Effector memory CD4-positive, alpha-beta T cell (primary cell): ENCODE measurements at places on chromosomes 3 and 15.

- no peak for DNase-seq
- no peaks in the 10 kb centered on the region for H3K27me3 ChIP-seq
- H3K4me3 ChIP-seq = no peak overlapping the region
- no peak overlapping the region for H3K27ac ChIP-seq
- no peaks in the 10 kb centered on the region for H3K4me1 ChIP-seq
Measured at GRCh38 chr3:139634111-139634635, 43.6 kb downstream of the NMNAT3 start.

DNA sequence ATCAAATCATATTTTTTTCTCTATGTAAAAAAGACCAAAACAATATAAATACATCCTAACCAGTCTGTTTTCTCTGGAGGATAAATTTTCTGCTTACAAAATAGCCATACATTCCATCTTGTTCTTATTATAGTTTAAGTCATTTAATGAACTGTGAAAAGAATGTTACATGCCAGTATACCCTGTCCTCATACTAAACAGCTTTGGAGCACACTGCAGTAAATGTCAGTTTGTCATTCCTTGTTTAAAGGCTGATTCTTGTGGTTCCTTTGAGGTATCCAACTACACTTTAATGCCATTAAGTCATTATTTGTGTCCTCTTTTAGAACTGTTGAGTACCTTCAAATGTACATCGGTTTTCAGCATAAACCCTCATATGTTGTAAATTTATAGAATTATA lies 52.7 kb upstream of the DCBLD2 start:
- H3K27ac ChIP-seq = no peak overlapping the region
- no peaks in the 10 kb centered on the region for H3K4me1 ChIP-seq
- no peak overlapping the region for H3K4me3 ChIP-seq
- H3K27me3 ChIP-seq = no peaks in the 10 kb centered on the region

GRCh38 chr3:4999531-5000184 lies 20.4 kb downstream of the BHLHE40 start:
- H3K36me3 ChIP-seq = no peaks in the 10 kb centered on the region
- H3K27me3 ChIP-seq = no peaks in the 10 kb centered on the region
- no peak overlapping the region for H3K4me3 ChIP-seq
- H3K27ac ChIP-seq = no peak overlapping the region
- no peak for DNase-seq
- peaks cover 8% of the 10 kb centered on the region for H3K4me1 ChIP-seq

DNA sequence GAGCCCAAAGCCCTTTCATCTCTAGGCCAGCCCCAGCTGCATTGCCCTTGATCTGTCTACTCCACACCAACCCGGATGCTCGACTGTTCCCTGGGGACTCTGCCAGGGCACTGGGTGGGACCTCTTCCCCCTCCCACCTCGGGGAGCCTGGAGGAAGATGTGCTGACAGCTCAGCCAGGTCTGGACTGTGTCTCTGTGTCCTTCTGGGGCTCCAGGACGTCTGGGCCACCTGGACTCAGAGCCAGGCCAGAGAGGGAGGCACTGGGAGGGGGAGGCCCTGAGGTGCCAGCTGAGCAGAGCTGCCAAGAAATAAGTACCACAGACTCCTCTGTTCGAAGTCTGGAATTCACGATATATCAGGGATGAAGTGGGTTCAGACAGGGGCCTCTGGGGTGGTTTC lies 5.8 kb upstream of the HCN4 start:
- no peak overlapping the region for H3K4me3 ChIP-seq
- no peaks in the 10 kb centered on the region for H3K4me1 ChIP-seq
- H3K27ac ChIP-seq = no peak overlapping the region
- no peaks in the 10 kb centered on the region for H3K36me3 ChIP-seq
- DNase-seq = no peak
- peaks cover 8% of the 10 kb centered on the region for H3K27me3 ChIP-seq

DNA sequence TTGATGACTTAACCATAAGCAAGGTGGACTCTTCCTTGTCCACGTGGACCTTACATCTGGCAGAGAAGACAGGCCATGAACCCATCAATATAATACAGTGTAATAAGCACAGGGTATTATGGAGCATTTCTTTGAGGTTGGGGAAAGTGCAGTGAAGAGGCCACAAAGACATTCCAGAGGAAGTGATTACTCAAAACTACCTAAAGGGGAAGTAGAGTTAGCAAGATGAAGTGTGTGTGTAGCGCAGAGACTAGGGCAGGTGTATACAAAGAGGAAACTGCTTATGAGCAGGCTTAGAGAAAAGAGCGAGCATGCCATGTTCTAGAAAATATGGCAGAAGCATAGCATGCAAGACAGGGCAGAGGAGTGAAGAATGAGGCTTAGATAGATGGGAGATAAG lies 17.9 kb downstream of the CP start:
- no peak for DNase-seq
- H3K27ac ChIP-seq = no peak overlapping the region
- no peak overlapping the region for H3K4me3 ChIP-seq
- H3K36me3 ChIP-seq = no peaks in the 10 kb centered on the region
- H3K4me1 ChIP-seq = peaks cover 3% of the 10 kb centered on the region
- H3K27me3 ChIP-seq = no peaks in the 10 kb centered on the region

- H3K36me3 ChIP-seq = no peaks in the 10 kb centered on the region
- no peak overlapping the region for H3K27ac ChIP-seq
- no peak overlapping the region for H3K4me3 ChIP-seq
- no peaks in the 10 kb centered on the region for H3K4me1 ChIP-seq
Measured at GRCh38 chr3:54915181-54915580, 12.7 kb downstream of the LRTM1 start.
